ENCODE measurements at places on chromosomes 1 and 21.

DNA sequence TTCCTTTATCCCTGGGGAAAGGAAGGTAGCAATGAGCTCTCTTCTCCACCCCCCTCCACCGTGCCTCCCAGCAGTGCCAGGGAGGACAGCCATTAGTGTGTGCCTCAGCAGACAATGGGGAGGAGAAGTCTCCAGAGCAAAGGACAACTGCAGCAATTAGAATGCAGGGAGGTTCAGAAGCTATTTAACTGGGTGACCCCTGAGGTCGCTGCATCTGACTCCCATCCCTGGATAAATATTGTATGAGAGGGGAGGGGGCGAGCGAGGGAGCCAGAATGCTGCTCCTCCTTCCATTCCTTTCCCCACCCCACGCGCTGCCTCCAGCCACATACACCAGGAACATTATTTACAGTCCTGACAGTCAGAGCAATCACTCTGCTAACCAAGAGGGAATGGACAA is 59.0 kb downstream of the ERI3 start:
- no peak for DNase-seq

DNA sequence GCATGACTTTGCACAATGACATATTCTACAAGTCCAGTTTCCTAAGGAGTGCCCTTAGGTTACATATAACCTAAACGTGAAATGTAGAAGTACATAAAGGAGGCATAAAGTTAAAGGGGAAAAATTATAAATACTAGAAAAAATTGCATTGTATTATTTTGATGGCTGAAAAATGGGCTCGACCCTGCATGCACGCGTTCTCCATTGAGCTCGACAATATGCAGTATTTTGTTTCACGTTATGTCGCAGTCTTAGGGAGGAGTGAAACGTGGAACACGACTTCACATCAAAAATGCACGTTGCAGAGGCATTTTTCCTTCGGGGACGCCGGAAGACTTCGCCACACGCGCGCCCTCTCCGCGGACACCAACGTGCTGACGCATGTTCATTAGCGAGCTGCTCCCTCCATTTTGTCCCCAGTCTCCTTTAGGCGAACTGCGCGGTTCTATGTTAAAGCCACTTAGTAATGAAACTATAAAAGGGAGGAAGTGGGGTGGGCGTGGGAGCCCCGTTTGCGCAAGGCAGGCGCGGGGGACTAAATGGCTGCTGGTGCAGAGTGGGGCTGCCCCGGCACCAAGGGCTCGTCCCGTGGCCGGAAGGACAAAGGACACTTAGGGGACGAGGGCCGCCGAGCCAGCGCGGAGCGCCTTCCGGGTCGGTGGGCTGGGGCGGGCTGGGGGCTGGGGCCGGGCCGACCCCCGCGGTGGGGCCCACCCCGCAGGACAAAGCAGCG is 749 bp upstream of the COX20 start:
- peak; percentile 89 for DNase-seq

DNA sequence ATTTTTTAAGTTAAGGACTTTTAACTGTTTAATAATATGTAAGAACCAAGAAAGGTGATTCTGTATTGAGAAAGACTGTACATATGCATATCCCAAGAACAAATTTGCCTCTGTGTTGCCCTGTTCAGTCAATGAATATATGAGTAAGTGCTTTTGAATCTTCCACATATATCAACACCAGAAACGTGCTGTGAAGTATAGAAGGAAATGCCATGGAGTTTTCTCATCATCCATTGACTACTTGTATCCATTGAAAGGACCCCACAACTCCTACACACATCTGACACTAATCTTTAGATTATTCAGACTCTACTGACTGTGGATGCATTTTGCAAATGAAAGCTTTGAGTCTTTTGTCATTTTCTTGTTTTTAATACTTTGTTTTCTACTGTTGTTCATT is 366.9 kb downstream of the S1PR1 start:
- no peak for DNase-seq

- DNase-seq: no peak
These were observed 14.9 kb upstream of the ZNF683 start for GRCh38 chr1:26387447-26387846.

DNA sequence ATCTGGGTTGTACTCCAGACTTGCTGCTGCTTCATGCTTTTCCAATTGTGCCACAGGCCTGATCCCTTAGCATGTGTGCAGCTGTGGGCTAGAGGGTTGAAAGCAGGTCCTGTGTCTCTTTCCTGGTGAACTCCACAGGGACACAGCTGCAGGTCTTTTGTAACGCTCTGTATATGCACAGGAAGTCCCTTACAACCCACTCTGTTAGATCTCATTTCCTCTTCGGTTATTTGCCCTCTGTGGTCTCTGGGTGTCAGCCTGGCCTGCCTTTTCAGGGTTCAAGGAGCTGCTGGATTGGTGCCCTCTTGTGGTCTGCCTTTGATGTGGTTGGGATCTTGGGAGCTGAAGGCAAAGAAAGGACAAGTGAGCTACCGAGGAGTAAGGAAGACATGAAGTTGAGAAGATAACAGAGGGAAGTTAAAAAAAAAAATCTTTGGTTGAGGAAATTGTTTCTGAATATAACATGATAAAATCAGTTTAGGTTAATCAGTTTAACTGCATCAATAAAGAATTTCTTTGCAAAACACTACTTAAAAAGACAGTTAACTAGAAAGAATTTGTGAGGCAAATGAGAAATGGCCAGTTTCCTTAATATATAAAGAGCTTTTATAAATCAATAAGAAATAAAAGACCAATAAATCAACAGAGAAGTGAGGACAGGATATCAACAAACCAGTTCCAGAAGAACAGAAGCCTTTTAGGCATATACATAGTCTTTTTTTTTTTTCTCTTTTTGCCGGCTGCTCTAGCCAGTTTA is 44.1 kb downstream of the UCK2 start:
- DNase-seq: no peak

DNA sequence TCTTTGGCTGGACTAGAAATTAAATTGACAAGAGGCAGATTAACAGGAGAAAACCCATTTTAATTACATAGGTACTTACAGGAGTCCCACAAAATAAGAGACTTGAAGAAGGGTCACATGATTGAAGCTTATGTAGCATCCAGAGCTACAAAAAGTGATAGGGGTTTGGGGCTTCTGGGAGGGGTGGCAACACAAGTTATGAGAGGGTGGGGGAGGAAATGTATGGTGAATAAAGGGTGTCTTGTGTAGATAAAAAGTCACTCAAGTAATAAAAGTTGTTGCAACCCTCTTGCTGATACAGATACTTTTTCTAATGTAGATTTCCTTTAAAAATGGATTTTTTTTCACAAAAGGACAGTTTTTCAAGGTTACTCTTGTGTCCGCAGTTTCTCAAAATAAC is 24.0 kb downstream of the USP25 start:
- DNase-seq: no peak

GRCh38 chr1:5621692-5622091 is 370.5 kb downstream of the NPHP4 start:
- no peak for DNase-seq

- no peak for DNase-seq
These were observed 26.8 kb downstream of the SLC19A1 start for GRCh38 chr21:45515241-45516061.

DNA sequence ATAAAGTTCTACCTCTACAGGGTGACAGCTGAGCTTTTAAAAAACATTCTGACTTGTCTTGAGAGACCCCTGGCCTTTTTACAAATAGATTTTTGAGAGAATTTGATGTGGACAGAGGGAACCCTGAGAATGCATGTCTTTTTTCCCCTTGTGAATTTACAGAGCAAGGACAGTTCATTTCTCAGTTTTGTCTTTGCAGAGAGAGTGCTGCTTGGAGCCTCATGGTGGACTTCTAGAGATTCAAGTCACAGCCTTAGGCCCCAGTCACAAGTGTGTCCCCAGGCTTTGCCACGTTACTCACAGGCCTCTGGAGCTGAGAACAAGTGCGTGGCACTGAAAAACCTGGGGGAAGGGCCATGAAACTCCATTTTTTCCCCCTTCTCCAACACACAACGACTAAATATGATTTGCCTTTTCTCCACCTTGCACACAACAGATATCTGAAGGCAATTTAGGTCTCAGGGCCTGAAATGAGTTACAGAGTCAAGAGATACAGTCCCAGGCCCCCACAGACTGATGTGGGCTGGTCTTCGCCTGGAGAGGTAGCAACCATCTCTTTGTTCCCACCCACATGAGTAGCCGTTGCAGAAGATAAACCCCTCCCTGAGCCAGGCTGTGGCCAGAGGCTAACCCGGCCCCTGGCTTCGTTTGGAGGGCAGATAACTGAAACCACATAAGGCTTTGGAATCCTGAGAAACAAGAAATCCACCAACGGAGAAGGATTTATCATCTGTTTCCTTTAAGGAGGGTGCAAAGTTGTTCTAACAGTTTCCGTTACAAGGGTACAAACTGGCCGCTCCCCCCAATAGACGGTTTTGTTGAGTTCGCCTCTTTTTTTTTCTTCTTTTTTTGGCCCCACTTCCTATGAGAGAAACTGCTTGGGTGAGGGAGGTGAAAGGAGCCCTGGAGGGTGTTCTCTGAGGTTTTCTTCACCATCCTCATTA is 1.0 kb upstream of the PIGV start:
- peak; percentile 49 for DNase-seq

- no peak for DNase-seq
These were observed 222.9 kb downstream of the COP1 start for GRCh38 chr1:175984057-175984812.

GRCh38 chr1:228445843-228446650 is 29.4 kb upstream of the TRIM17 start:
- DNase-seq: no peak

GRCh38 chr21:19640964-19641363 is 1237.4 kb upstream of the TMPRSS15 start:
- no peak for DNase-seq

DNA sequence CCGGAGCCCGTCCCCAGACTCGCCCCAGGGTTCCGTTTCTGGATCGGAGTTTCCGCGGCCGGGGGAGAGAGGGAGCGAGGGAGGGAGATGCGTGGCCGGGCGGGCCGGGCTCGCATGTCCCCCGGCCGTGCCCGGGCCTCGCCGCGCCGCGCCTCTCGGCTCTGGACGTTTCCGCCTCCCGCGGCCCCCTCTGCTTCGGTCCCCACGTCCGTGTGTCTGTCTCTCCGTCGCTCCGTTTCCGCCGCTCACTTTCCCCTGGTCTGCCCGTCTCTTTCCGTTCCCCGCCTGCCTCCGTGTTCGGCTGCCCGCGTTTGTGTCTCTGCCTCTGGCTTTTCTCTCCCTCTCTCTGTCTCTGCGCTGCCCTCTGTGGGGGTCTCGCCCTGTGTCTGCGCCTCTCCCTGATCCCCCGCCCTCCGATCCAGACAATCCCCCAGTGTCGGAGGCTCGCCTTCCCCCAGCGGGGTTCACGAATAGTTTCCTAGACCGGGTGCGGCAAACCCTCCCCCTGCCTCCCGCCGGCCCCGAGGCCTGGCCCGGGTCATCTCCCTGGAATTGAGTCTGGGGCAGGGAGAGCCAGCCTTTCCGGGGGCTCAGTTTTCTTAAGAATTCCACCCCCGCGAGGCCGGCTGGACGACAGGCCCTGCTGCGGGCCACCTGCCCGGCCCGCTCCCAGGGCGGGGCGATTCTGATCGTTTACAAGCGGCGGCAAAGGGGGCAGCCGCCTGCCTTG is 735 bp downstream of the NBL1 start:
- no peak for DNase-seq

DNA sequence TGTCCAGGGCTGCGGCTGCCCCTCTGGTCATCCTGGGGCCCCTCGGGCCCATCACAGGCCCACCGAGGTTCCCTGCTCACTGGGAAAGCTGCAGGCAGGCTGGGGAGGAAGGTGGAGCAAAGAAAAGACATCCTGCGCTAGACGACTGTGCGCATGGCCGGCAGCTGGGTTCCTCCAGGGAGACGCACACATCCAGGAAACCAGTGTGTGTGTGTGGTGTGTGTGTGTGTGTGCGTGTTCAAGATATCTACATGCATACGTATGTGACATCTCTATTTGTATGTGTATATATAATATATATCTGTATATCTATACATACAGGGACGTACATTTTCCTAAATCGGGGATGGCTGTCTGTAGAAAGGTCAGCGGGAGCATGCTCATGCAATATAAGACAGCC is 63.7 kb downstream of the ACOT7 start:
- peak; percentile 32 for DNase-seq

DNA sequence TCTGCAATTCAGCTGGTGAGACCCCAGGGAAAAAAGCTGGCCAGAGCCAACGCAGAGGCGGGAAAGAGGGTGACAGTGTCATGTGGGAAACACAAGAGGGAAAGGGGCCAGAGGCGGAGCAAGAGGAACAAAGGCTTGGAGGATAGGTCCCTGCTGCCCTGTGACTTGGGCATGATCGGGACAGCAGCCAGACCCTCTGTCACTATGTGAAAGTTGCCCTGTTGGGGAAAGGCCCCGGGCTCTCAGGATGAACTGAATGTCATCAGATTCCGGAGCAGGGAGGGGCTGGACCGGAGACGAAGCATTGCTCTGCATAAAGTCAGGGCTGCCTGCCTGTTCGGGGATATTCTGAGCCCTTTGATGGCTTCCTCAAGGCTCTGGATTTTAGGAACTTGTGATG is 5.7 kb upstream of the ELF3 start:
- no peak for DNase-seq

DNA sequence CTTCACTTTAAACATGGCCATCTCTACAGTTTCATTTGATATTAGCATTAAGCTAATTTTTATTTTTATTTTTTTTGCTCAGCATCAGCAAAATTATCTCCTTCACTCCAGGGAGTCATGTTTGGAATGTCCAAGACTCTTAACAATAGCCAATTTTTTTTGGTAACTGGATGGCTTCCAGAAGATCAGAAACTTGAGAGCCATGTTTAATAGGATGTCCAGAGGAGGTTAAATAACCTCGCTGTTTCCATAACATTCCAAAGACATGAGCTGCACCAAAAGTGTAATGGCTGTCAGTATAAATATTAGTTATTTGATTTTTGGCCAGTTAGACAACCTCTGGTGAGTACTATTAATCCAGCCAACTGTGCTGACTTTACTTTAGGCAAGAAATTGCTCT is 80.7 kb downstream of the DNTTIP2 start:
- no peak for DNase-seq

DNA sequence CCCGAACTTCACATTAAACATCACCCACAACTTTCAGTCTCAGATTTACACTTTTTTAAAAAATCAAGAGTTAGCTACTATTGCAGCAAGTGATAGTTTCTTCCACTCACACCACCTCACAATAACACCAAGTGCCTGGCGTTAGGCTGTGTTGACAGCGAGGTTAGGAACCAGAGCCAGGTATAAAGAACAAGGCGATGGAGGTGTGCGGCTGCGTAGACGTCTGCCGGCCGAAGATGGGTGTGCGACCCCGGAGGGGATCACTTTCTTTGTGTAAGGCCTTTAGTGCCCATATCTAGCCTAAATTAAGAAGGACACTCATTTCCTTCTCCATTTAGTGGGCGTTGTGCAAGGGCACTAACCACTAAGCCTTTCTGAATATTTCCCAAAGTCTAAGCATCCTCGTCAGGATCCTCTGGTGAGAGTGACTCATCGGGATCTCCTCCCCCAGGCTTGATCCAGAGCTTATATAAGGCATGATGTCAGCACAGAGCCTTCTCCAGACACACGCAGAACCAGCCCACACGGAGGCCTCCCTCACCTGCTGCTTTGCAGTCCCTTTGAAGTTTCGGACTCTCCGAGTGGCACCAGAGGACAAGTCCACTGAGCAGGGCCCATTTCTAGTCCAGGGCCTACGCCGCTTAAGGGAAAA is 11.8 kb downstream of the NHLH2 start:
- DNase-seq: peak; percentile 86
